GM23248 (cell line): ENCODE measurements at places on chromosomes 4 and X.
A peak's percentile ranks its signal among the peaks of the same experiment; 100 is the strongest.

- H3K27me3 ChIP-seq = no peaks in the 10 kb centered on the region
- H3K4me1 ChIP-seq = peaks cover 22% of the 10 kb centered on the region
- no peak overlapping the region for H3K4me3 ChIP-seq
- H3K27ac ChIP-seq = no peak overlapping the region
- peak; percentile 4 for DNase-seq
Observed at GRCh38 chr4:25879991-25880651, 17.3 kb upstream of the SEL1L3 start.

DNA sequence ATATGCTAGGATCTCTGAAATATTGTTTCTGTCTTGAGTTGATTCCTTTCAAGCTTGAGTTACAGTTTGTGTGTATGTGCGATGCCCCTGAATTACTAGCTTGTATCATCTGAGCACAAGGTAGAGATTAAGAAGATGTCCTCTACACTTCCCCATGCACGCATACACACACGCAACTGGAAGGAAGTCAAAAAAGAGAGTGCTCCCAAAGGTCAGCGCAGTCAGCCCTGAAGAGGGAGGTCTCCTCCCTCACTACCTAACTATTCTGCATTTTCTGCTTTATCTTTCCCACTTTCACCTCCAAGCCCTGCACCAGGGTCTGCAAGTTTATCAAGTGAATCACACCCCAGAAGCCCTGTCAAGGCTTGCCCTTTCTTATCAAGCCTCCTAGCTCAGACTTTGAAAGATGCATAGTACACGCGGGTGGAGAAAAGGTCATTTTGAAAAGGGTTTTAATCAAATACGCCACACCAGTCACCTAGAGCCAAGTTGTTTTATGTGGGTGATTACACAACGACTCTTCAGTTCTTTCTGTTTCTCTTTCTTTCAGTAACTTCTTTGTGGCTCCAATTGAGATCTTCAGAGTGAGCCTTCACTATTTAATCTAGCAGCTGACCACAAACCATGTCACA lies 127.7 kb downstream of the ASB9 start:
- peak; percentile 2 for DNase-seq
- H3K4me1 ChIP-seq = no peaks in the 10 kb centered on the region
- no peaks in the 10 kb centered on the region for H3K27me3 ChIP-seq

DNA sequence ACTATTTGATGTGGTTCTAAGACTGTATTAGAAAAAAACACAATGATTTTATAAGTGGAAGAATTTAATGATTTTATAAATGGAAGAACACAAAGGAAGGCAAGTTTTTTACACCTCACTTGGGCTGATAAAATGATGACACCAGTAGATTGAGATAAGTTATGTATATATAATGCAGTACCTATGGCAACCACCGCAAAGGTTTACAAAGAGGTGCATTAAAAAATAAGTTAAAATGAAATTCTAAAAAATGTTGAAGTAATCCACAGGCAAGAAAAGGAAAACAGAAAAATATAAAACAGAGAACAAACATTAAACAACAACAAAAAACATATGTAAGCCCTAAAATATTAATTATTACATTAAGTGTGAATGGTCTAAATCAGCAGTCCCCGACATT lies 490.9 kb upstream of the AADAT start:
- H3K36me3 ChIP-seq = no peaks in the 10 kb centered on the region
- H3K27me3 ChIP-seq = no peaks in the 10 kb centered on the region
- no peak for DNase-seq
- H3K4me1 ChIP-seq = no peaks in the 10 kb centered on the region
- H3K27ac ChIP-seq = no peak overlapping the region

- peak overlapping the region; percentile 100 for H3K27ac ChIP-seq
- peak overlapping the region; percentile 77 for H3K4me3 ChIP-seq
- H3K36me3 ChIP-seq = no peaks in the 10 kb centered on the region
- peak; percentile 86 for DNase-seq
- no peaks in the 10 kb centered on the region for H3K27me3 ChIP-seq
- H3K4me1 ChIP-seq = peaks cover 15% of the 10 kb centered on the region; the same call in 1 of the 2 replicates
Observed at GRCh38 chrX:48958635-48959094, 1.3 kb upstream of the OTUD5 start.

DNA sequence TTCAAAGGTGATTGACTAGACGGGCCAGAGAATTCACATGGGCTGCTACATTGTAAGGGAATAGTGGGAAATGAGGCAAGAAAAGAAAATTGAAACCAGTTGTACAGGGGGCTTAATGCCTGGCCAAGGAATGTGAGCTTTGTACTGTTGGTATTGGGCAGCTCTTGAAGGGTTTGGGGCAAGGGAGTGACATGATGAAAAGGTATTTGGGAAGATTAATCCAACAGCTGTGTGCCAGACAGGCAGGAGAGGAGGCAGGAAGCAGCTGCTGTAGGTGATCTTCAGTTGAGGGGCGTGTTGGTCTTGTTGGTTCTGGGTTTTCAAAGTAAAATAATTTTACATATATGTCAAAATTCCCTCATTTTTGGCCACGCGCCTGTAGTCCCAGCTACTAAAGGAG lies 384.5 kb upstream of the TENM3 start:
- H3K4me1 ChIP-seq = no peaks in the 10 kb centered on the region
- no peaks in the 10 kb centered on the region for H3K36me3 ChIP-seq
- no peak overlapping the region for H3K27ac ChIP-seq
- no peaks in the 10 kb centered on the region for H3K27me3 ChIP-seq

DNA sequence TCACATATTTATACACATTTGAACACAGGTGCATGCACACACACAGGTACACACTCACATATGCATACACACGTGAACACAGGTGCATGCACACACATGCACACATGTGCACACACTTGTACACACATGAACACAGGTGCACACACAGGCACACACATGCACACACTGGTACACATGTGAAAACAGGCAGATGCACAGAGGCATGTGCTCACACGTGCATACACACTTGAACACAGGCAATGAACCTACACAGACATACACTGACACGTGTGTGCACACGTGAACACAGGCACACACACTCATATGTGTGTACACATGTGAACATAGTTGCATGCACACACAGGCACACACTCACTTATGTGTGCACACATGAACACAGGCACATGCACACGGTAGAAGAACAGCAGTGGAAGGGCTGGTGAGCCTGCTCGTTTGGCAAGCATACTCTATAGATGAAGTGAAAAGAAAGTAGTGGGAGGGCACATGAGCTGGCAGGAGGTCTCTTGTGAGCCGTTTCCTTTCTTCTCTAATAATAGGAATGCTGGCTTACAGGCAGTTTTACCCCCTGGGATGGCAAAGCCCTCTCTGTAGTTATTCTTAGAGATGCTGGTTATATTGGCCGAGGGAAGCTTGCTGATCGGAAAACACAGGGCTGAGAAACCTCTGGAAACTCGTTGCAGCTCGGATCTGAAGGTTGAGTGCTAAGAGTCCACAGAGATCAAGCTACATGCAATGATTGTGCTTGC lies 279.6 kb upstream of the CLNK start:
- no peak overlapping the region for H3K27ac ChIP-seq
- H3K4me1 ChIP-seq = no peaks in the 10 kb centered on the region
- no peaks in the 10 kb centered on the region for H3K36me3 ChIP-seq

DNA sequence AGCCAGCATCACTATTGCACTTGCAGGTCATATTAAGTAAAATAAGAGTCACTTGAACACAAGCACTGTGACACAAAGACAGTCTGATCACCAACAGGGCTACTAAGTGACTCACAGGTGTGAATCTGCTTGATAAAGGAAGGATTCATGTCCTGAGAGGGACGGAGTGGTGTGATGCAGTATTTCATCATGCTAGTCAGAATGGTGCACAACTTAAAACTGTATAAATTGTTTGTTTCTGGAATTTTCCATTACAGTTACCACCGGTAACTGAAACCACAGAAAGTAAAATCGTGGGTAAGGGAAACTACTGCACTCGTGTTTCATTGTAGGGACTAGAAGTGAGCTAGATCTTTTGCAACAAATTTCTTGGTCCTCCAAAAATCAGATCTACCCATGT lies 109.7 kb downstream of the ELOVL6 start:
- no peak overlapping the region for H3K4me3 ChIP-seq
- no peak overlapping the region; the same call in 1 of the 2 replicates for H3K27ac ChIP-seq

DNA sequence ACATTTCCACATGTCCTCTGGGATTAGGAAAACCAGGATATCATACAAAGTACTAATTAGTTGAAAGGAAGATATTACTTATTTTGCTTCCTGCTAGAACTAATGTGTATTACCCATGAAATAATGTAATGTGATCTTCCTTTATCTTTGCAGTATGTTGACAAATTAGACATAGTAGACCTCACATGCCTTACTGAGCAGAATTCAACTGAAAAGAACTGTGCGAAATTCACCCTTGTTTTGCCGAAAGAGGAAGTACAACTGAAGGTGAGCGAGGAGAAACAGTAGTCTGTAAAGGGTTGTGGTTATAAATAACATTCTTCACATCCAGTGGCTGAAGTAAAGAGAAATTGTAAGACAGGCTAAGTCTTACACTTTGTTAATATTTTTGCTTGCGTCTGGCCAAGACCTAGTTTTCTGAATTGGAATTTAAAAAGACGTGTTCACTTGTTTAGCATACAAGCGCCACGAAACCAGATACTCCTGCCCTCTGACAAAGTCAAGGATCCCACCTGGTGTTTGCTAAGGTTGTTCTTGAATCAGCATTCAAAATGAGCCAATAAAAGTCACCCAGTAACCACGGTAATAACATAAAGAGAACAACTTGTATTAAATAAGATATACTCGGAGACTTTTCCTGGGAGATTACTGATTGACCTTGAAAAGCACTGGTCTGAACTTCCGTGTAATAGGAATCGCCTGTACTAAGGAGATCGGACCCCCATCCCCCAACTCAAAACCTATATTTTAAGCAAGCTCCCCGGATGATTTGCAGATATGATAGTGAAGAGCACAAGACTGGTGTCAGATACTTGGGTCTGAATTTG lies 16.9 kb downstream of the STAP1 start:
- no peaks in the 10 kb centered on the region; the same call in 1 of the 2 replicates for H3K27me3 ChIP-seq
- H3K4me1 ChIP-seq = no peaks in the 10 kb centered on the region
- no peak for DNase-seq
- no peak overlapping the region for H3K4me3 ChIP-seq
- no peak overlapping the region for H3K27ac ChIP-seq
- H3K36me3 ChIP-seq = no peaks in the 10 kb centered on the region

GRCh38 chrX:13750812-13751211 lies 16.3 kb downstream of the OFD1 start:
- H3K27ac ChIP-seq = no peak overlapping the region
- no peak overlapping the region for H3K4me3 ChIP-seq
- peaks cover 4% of the 10 kb centered on the region; the same call in 1 of the 2 replicates for H3K4me1 ChIP-seq
- no peaks in the 10 kb centered on the region; the same call in 1 of the 2 replicates for H3K36me3 ChIP-seq

GRCh38 chr4:1236103-1236641 lies 12.8 kb downstream of the CTBP1 start:
- no peak for DNase-seq
- no peak overlapping the region for H3K4me3 ChIP-seq
- 0 out of 2 replicates have a peak, but pooled peaks cover 8% of the 10 kb centered on the region for H3K4me1 ChIP-seq
- no peaks in the 10 kb centered on the region for H3K27me3 ChIP-seq
- H3K27ac ChIP-seq = no peak overlapping the region
